ENCODE measurements at places on chromosomes 7 and 10.

DNA sequence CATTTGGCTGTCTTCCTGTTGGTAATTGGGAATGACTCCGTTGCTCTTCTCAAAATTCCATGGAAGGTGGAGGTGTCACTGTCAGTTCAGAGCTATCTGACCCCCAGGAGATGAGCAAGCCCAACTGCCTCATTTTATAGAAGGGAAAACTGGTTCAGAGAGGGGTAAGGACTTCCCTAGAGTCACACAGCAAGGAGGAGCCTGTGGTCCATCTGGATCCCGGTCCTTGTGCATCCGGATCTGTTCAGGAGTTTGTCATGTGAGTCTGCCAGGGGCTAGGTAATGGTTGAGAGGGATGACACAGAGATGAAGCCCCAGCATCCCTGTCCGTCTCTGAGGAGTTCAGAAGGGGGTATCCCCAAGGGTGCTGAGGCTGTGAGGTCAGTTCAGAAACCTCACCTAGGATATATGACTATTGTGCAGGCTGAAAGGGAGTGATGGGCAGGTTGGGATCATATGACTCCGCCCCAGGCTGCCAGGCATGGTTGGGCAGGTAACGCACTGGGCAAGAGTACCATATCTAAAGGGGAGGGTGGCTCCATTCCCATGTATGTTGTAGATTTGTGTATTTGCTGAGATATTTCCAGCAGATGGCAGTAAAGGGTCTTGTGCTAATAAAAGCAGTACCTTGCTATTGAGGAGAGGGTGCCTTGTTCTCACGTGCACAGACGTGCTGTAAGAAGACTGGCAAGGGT lies 16.0 kb upstream of the SLC29A3 start:
- DNase-seq: peak; percentile 56

GRCh38 chr7:191981-192649 lies at the start of gene FAM20C:
Gene FAM20C (plus strand): TSS chr7:192571. CDS start chr7:193200, 629 bp downstream.
- peak; percentile 84 for DNase-seq

GRCh38 chr10:128686630-128687278 lies 560.5 kb upstream of the MKI67 start:
- DNase-seq: no peak

GRCh38 chr7:142477079-142477651 lies 219.3 kb upstream of the PRSS58 start:
- DNase-seq: peak; percentile 72

DNA sequence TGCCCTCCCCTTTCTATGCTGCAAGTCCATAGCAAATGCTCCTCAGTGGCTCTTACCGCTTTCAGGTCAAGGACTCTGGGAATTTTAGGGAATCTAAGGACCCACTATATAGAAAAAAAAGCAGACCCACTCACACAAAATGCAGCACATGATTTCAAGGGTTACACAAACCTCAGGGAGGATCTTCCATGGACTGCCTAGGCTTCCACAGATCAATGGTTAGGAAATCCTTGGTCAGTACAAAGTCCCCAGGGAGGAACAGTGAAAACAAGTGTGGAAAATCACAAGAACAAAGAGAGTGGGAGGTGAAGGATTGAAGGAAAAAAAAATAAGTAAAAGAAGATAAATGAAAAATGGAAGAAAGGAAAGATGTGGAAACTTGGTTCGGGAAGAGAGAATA lies 188.4 kb downstream of the AHR start:
- DNase-seq: no peak

DNA sequence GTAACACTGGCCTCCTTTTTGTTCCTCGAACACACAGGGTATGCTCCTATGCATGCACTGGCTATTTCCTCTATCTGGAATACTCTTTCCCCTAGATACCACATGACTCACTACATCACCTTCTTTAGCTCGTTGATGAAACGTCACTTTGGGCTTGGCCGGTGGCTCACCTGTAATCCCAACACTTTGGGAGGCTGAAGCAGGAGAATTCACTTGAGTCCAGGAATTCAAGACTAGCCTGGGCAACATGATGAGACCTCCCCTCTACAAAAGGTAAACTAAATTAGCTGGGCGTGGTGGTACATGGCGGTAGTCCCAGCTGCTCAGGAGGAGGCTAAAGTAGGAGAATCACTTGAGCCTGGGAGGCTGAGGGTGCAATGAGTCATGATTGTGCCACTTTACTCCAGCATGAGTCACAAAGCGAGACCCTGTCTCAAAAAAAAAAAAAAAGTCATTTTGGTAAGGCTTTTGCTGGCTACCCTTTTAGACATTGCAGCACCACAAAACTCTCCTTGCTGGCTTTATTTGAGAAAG lies 14.5 kb downstream of the ANKIB1 start:
- DNase-seq: no peak

- no peak for DNase-seq
These were observed 93.1 kb downstream of the COBL start for GRCh38 chr7:51223505-51223904.

GRCh38 chr10:22803261-22803885 lies 89.0 kb upstream of the PIP4K2A start:
- peak; percentile 81 for DNase-seq

DNA sequence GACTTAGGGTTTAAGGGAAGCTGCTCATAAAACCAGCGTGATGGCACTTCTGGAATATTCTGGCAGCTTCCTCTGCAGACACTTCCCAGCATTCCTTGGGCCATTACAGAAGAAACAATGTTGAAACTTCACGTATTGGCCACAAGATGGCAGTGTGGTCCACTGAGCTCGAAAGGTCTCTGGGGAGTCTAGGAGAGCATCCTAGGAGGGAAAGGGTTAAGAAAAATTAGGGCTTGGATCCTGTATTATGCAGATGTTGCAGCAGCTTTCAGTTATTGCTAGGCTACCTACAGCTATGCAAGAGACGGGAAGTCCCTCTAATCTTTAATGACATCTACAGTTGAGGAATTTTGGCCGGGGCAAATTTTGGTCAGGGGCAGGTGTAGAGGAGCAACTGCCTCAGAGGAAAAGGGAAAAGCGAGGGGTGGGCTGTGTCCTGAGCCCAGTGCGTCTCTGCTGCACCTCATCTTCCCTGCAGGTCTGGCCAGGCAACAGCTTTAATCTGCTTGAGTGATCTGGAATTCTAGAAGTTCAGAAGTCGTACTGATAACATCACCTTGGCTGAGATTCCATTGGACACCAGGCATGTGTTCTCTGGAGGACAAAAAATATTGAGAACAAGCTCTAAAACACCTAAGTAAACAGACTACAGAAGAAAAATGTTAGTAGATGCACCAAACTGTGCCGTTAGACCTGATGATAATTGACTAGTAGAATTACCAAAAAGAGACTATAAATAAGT lies 220.8 kb upstream of the PRSS58 start:
- DNase-seq: peak; percentile 68

- peak; percentile 94 for DNase-seq
These were observed 142.0 kb upstream of the PRKCQ start for GRCh38 chr10:6721964-6722615.

DNA sequence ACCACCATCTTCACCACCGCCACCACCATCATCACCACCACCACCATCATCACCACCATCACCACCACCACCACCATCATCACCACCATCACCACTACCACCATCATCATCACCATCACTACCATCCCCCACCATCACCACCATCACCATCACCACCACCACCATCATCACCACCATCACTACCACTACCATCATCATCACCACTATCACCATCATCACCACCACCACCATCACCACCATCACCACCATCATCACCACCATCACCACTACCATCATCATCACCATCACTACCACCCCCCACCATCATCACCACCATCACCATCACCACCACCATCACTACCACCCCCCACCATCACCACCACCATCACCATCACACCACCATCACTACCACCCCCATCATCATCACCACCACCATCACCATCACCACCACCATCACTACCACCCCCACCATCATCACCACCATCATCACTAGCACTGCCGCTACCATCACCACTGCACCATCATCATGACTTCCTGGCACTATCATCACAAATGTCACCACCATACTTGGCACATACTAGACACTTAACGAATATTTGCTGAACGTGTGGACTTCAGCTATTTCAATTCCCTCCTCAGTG lies 25.3 kb upstream of the FZD8 start:
- no peak for DNase-seq

Measured in AG10803 (cell line).